ENCODE measurements at places on chromosomes 5 and 9. TPM values are rescaled to one million over a fixed set of nuclear protein-coding genes. Genes with fewer than 3 reads are reported as not detected.

QRFP gene
- polyA plus RNA-seq: not detected

OLFM1 gene
- polyA plus RNA-seq: not detected

ZNF454 gene
- polyA plus RNA-seq: not detected

PCDHB15 gene
- polyA plus RNA-seq: not detected

HNRNPK gene
- 898 TPM for polyA plus RNA-seq

CMYA5 gene
- polyA plus RNA-seq: 0.19 TPM

SOWAHA gene
- polyA plus RNA-seq: not detected

RIMOC1 gene
- 10.5 TPM for polyA plus RNA-seq

DMRTA1 gene
- polyA plus RNA-seq: not detected

PTGS1 gene
- 0.17 TPM for polyA plus RNA-seq

SPATA9 gene
- polyA plus RNA-seq: not detected

SPAG8 gene
- polyA plus RNA-seq: 1.0 TPM

MSX2 gene
- not detected for polyA plus RNA-seq

GABRA1 gene
- not detected for polyA plus RNA-seq

P4HA2 gene
- polyA plus RNA-seq: 0.14 TPM

DMRT3 gene
- not detected for polyA plus RNA-seq

RRAGA gene
- polyA plus RNA-seq: 106 TPM

SLC1A3 gene
- polyA plus RNA-seq: not detected

RMRP gene
- not detected for polyA plus RNA-seq

TRIM23 gene
- polyA plus RNA-seq: 10.2 TPM

CORO2A gene
- 11.9 TPM for polyA plus RNA-seq

TBC1D9B gene
- 38.0 TPM for polyA plus RNA-seq
